ENCODE measurements at places on chromosomes 7 and 10. TPM values are rescaled to one million over a fixed set of nuclear protein-coding genes. Genes with fewer than 3 reads are reported as not detected.

CYP2E1 gene
- total RNA-seq, result 11.9 TPM

NOD1 gene
- total RNA-seq, result 20.0 TPM

SPOCK2 gene
- 9.7 TPM for total RNA-seq

- no peak for DNase-seq
Observed at GRCh38 chr7:83691095-83691494, 42.2 kb upstream of the SEMA3E start.

GRCh38 chr7:142838461-142839213 is 16.2 kb upstream of the EPHB6 start:
- DNase-seq, result no peak

DNA sequence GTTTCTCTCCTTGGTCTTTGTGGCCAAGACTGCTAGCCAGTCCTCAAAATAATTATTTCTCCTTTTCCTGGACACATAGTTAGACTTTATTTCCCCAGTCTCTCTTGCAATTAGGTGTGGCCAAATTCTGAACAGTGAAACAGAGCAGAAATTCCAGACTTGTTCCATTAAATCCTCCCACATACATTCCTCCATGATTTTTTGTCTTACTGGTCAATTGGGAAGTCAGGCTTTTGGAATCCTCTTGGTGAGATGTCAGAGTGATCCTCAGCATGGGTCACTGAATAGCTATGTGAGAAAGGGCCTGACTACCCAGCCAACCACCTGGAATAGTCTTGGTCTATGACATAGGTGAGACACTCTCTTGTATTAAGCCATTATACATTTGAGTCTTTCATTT is 164.2 kb downstream of the DGKI start:
- no peak for DNase-seq

DNA sequence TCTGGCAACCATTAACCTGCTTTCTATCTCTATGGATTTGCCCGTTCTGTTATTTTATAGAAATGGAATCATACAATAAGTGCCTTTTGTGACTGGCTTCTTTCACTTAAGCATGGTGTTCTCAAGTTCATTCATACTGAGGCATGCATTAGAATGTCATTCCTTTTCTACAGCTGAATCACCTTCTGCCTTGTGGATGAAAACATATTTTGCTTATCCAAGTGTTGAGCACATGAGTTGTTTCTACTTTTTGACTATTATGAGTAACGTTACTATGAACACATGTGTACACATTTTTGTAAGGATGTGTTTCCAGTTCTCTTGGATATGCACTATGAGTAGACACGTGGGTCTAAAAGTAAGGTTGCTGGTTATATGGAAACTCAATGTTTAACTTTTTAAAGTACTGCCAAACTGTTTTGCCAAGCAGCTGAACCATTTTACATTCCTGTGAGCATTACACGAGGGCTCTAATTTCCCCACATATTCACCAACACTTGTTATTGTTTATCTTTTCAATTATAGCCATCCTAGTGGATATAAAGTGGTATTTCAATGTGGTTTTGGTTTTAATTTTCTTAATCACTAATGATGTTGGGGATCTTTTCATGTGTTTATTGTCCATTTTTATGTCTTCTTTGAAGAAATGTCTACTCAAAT is 241.3 kb downstream of the FANK1 start:
- DNase-seq, result no peak

DNA sequence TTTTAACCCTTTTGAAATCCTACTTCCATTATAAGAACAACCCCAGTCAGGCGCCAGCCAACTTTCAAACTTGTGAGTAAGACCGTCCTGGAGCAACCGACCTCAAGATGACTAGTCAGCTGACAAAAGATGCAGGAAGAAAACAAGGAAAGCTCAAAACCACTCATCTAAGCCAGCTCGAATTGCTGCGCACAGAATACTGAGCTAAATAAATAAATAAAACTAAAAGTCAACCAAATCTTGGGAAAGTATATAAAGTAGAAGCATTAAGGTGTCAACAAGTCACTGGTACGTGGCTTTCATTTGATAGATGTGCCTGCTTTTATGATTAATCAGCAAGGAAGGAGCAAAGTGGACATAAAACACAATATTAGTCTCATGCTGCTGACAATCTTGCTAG is 1269.8 kb downstream of the XPNPEP1 start:
- no peak for DNase-seq

DNA sequence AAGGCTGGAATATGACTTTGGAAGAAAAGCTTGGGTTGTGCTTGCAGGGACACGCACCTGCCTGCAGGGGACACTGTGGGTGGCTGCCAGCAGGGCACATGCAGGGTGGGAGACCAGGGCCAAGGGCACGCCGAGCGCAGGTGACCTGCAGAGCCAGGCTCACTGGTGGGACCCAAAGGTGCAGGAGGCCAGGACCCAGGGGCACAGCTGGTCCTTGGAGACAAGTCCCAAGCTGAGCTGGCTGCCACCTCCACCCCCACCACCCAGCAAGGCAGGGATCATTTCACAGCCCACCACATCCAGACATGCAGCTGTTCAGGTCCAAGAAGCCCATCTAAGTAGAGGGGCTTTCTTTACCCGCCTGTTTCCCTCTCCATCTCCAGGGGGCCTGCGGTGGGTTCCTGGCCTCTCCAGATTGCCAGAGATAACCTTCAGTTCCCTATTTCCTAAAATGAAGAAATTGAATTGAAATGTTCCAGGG is 13.8 kb upstream of the CLIP2 start:
- DNase-seq, result no peak

GRCh38 chr10:33065111-33065510 is 107.1 kb upstream of the ITGB1 start:
- no peak for DNase-seq

- peak; percentile 70 for DNase-seq
Observed at GRCh38 chr7:150341263-150342120, at the start of gene RARRES2. TSS of gene RARRES2 (minus strand) at chr7:150341629. CDS start at chr7:150340609, 1,020 bp downstream.

DNA sequence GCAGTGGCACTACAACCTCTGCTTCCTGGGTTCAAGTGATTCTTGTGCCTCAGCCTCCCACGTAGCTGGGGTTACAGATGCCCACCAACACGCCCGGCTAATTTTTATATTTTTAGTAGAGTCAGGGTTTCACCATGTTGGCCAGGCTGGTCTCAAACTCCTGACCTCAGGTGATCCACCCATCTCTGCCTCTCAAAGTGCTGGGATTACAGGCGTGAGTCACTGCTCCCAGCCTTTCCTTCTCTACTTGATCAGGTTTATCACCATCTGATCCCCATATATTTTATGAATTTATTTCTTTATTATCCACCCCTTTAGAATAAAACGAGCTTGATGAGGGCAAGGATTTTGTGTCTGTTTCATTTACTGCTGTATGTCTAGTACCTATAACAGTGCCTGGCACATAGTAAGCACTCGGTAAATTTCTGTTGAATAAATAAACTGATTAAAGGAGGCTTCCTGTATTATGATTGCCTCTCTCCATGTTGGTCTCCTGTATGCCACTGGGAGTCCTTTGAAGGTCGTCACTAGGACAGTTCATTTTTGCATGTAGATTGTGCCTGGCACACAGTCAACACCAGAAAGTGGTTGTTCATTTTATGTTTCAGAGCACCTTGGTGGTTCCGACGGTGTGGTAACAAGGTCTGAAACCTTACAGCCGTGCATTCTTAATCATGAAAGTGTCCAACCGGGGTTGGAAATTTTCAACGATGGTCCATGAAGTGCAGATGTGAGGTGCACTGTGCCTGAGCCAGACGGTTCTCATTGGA is 9.6 kb upstream of the EIF3A start:
- DNase-seq, result no peak

DNA sequence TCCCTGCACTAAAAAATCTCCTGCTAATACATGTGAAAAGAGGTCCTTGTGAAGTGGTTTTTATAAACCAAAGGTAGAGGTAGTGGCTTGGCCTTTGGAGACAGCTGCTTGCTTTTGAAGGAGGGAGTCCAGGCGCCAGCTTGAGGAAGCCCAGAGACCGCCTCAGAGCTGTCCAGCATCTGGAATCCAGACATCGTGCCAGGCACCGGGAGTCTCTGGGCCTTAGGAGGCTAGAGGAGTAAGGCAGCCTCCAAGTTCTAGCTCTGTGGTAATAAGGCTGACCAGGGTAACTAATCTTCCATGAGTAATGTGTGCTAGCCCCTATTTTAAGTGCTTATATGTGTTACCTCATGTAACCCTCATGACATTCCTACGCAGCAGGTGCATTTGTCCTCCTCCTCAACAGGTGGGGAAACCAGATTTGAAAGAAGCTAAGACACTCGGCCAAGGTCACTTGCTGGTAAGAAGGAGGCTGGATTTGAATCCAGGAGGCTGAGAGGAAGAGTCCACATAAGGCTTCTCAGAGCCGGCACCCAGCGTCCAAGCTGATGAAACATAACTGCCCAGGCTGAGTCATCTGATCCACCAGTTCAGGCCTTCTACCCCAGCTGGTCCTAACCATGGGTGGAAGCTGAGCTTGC is 26.1 kb downstream of the PRLHR start:
- no peak for DNase-seq

GRCh38 chr7:100962537-100962936 is 6.8 kb upstream of the MUC12 start:
- DNase-seq, result no peak

GRCh38 chr10:6473430-6473829 is 106.6 kb downstream of the PRKCQ start:
- no peak for DNase-seq

DNA sequence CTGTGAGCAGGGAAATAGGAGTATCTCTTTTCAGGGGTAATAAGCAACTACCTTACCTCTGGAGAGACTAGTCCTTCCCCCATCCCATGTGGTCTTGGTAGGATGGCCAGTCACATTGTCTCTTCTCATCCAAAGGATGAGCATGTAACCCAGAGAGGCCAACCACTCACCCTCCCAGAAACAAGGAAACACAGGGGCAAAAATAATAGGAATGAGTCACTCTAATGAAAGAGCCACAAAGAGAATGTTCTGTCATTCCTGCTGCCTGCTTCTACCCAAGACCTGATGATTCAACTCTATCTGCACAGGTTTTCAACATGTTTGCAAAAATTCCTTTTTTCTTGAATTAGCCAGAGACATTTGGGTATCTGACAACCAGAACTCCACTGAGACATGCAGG is 99.3 kb upstream of the NFE2L3 start:
- no peak for DNase-seq

GRCh38 chr10:129131457-129132132 is 335.4 kb upstream of the MGMT start:
- DNase-seq, result no peak

GRCh38 chr7:152937282-152937681 is 177.7 kb downstream of the ACTR3B start:
- no peak for DNase-seq

- DNase-seq, result no peak
Observed at GRCh38 chr7:91311839-91312238, 47.6 kb downstream of the FZD1 start.

DNA sequence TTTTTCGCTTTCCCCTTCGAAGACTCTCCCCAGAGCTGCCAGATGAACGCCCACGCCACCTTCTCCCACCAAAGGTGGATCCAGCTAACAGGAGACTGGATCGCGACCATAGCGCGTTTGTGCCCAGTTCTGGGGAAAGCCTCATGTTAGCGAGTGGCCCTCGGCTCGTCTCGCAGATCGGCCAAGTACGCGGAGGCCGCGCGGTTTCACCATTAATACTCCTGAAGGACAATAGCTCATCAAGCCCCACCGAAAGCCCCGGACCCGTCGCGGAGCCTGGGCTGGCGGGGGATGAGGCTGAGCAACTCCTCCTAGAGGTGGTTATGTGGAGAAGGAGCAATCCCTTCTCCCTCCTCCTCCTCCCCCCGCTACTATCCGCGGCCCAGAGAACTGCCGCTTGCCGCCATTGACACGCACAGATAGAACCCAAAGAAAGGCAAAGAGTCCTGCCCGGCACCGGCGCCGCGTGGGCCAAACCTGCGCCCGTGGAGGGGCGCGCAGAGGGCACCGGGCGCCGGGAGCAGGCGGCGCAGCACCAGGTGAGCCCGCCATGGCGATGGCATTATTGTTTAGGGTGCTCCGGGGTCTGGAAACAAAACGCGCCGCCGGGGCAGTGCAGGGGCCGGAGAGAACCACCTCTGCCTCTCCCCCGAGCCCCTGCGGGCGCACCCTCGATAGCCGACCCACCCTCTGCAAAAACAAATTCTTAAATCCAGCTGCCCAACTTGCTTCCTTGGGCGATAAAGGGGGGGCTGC is at the start of gene MACROH2A2:
MACROH2A2 (plus strand) TSS at position 385 of the 756 bp plus-strand sequence. CDS start 22,813 bp downstream, outside the sequence.
- DNase-seq, result no peak

- no peak for DNase-seq
Observed at GRCh38 chr10:14669576-14669975, 105.1 kb downstream of the FAM107B start.

DNA sequence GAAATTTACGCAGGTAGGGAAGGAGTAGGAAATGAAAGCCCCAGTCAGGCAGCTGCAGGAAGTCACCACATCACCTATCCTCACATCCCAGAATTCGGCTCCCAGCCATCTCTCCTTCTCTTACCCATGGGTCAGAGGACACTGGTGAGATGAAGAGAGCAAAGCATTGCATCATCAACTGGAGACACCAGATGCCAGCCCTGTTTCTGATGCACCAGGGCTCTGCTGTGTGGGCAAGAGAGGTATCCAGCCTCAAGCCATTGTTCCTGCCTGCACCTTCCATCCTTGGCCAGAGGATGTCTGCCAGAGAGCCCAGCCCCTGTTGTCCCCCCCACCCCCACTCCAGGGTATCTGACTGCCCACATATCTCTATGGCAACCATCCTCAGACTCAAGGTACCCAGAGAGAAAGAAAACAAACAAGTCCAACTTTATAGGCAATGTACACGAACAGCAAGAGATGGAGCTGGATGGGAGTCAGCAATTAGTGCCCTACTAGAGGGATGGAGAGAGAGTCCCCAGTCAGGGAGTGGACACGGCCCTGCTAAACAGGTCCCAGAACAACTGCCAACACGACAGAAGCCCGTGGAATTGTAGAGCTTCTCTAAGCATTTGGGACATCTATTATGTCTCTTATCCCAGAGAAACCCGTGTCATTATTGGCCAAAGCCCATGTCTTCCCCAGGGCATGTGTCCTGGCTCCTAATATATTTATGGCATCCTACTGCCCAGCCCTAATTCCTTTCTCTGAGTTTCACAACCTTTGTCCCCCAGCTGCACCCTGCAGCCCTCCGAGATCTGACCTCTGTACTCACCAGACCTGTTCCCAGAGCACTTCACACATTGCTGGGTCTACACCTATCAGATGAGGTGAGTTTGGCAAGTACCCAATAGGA is 2.8 kb downstream of the CAMK2G start:
- DNase-seq, result no peak

GRCh38 chr7:56174875-56175760 is 58.9 kb upstream of the NUPR2 start:
- peak; percentile 82 for DNase-seq

DNA sequence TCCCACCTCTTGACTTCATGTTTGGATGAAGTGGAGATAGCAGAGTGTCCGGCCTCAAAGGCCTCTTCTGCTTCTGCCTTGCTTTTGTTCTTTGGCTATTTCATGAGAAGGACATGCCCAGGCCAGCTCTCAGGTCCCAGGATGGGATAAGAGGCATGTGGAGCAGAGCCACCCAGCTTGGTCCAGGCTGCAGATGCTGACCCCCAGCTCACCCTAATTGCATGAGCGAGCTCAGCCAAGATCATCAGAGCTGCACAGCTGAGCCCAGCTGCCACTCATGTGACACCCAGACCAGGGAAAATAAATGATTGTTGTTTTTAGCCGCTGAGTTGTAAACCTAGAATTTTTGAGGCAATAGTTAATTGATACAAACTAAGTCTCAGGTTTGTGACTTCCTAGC is 230.0 kb downstream of the PHF14 start:
- DNase-seq, result no peak

All from ascending aorta (tissue), 2 donors.